ELR (cell line): ENCODE measurements at places on chromosomes 13 and 19.

GRCh38 chr19:11046605-11047354, 42.5 kb upstream of the LDLR start:
- DNase-seq = no peak

DNA sequence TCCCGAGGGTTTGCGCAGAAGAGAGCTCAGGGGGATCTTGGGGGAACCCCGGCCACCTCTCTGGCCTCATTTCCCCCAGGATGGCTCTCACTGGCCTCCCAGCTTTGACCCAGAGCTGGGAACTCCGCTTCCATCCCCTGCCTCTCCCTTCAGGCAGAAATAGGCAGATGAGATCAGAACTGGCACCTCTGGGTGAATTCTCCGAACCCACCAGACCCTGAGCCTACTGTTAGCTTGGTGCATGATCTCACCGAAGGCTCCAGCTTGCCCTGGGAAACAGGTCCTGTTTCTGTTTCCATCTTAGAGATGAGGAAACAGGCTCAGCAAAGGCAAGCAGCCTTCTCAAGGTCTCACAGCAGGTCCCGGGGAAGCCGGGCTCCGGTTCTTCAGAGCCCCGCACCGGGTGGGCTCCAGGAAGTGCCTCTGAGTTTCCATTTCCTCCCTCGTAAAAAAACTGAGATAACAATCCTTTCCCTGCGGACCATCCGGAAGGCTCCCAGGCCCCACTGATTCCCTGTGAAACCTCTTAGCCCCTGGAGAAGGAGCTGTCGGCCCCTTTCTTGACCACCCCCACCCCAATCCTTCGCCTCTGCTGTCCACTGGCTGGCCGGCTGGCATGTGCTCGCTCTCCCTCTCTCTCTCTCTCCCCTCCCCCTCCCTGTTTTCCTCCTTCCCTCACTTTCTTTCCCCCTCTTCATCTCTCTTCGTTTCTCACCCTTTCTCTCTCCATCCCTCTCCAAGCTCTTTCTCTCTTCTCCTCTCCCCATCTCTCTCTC, 2.1 kb downstream of the NECTIN2 start:
- peak; percentile 60 for DNase-seq

DNA sequence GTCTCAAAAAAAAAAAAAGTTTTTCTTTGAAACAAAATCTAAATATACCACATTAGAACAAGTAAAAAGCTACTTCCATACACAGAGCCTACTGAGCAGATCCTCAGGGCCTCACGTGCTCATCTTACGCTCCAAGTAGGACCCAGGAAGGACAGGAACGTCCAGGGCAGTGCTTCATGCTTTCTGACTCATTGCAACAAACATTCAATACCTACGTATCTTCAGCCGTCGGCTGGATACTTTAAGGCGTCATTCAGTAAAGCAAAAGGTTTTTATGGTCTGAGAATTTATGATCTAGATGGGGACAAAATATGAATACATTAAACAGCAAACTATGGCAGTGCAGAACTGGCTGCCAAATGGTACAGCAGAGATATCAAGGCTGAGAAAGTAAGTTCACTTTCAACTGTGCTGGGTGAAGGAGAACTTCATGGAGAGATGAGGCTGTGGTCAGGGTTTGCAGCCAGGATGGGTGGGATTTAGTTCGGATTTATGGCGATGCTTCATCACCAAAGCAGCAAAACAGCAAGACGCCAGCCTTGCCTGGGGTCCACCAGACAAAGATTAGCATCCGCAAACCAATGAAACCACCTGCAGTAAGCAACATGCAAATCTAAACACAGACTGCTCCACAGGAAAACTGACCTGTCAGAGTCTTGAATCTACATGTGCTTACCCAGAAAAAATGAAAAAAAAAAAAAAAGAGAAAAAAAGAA, 20.5 kb downstream of the CARS2 start:
- peak; percentile 93 for DNase-seq

DNA sequence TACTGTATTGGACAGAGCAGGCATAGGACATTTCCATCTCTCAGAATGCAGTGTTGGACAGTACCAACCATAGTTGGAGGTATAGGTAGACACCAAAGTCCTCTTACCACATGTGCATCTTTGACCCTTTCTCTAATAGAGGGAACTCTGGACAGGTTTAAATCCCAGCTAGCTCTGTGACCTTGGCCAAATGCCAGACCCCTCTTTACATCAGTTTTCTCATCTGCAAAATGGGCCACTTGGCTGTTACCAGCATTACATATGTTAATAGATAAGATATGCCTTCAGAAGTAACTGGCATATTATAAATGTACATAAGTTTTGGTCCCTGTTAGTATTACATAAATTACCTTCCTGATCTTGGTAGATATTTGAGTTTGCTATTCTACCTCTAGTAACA, 54.3 kb downstream of the CDK8 start:
- no peak for DNase-seq

DNA sequence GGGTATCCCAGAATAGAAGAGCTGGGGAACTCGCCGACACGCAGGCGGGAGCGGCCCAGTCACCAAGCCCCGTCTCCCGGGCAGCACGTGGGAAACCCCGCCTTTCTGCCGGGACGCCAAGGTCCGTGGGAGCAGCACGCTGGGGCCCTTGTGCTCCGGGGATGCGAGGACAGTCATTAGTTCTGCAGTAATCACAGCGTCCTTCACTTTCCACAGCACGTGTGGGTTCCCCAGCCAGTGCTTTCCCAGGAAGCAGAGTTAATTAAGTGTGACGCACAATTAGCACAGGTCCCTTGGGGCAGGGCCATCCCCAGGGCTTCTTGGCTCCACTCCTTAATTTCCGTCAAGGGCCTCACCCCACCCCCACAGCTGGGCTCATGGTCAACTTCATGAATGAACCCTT, 64.3 kb upstream of the C13orf46 start:
- DNase-seq = no peak

GRCh38 chr13:26030331-26030730, 21.5 kb downstream of the SHISA2 start:
- no peak for DNase-seq

DNA sequence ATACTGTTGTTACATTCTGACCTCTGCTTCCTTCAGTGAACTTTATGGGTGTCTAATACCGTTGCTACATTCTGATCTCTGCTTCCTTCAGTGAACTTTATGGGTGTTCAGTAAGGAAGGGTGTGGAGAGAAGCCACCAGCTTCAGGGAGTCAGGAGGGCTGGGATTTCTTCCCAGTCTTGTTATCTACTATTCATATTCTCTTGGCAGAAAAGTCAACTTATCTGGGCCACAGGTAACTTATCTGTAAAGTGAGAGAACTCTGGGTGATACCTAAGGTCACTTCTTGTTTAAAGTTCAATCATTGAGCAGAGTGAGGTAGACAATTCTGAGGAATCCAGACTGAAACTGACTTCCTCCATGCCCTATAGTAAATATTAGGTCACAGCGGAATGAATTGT, 71.2 kb upstream of the STK24 start:
- DNase-seq = no peak

GRCh38 chr13:74280795-74281490, 146.7 kb upstream of the KLF12 start:
- DNase-seq = no peak

DNA sequence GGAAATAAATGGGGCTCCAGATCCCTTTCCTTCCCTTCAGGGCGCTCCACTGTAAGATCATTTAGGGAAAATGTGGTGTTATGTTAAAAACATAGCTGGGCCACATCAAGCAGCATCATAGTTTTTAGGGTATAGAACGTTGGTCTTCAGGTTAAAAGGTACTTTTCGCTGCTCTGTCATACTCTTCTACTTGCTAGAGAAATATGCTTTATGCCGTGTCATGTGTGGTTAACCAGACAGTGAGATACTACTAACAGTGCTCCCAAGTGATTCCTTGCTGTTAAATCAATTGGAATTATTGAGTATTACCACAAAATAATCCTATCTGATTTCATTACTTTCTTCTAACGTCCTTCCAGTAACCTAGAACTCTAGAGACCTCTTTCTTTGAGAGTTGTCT, 1.1 kb upstream of the NDFIP2 start:
- no peak for DNase-seq

DNA sequence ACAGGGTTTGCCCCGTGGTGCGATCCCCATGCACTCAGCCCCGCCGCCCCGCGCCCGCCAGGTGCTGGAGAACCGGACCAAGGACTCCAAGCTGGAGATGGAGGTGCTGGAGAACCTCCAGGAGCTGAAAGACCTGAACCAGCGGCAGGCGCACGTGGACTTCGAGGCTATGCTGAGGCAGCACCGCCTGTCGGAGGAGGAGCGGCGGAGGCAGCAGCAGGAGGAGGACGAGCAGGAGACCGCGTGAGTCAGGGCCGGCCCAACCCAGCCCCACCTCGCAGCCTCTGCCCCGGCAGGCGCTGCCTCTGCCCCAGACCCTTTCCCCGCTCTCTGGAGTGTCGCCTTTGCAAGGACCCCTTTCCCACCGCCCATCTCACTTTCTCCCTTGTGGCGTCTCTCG, 11.3 kb downstream of the YJU2 start:
- no peak for DNase-seq

- no peak for DNase-seq
Observed at GRCh38 chr13:113736258-113736731, 22.7 kb upstream of the TMEM255B start.

DNA sequence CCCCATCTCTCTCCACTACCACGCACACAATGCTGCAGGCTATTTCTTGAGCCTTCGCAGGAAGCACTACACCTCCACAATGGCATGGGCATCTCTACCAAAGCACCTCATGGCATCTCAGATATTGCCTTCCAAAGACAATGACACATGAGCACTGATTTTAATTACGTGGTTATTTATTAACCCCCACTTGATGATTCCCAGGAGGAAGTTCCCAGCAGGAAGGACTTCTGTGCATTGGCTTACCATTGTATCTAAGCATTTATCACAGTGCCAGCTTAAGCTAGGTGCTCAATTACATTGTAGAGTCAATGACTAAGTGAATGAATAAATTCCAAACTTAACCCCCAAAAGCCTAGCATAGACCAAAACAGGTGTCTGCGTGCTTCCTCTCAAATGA, 101.4 kb downstream of the ABCC4 start:
- no peak for DNase-seq

DNA sequence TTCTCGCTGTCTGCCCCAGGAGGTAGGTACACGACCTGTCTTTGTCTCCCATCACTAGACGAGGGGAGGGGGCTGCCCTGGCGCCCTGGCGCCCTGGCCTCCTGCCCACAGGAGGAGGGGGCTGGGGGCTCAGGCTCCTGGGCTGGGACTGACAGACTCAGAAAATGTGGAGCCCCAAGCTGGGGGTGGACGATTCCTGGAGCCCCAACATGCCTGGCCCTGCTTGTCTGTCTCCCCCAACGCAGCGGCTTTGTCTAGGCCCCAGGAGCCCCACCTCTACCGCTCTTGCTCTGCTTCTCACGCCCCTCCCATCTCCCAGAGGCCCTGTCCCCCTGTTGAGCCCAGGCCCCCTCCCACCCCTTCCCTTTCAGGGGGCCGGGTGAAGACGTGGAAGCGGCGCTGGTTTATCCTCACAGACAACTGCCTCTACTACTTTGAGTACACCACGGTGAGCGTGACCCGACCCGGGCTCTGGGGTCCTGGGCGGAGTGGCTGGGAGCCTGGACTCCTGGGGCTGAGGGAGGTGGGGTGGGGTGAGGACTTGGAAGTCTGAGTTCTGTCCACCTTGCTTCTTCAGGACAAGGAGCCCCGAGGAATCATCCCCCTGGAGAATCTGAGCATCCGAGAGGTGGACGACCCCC, 8.6 kb downstream of the CYTH2 start:
- no peak for DNase-seq

- DNase-seq = peak; percentile 28
Observed at GRCh38 chr13:95485045-95485517, 67.4 kb upstream of the CLDN10 start.

DNA sequence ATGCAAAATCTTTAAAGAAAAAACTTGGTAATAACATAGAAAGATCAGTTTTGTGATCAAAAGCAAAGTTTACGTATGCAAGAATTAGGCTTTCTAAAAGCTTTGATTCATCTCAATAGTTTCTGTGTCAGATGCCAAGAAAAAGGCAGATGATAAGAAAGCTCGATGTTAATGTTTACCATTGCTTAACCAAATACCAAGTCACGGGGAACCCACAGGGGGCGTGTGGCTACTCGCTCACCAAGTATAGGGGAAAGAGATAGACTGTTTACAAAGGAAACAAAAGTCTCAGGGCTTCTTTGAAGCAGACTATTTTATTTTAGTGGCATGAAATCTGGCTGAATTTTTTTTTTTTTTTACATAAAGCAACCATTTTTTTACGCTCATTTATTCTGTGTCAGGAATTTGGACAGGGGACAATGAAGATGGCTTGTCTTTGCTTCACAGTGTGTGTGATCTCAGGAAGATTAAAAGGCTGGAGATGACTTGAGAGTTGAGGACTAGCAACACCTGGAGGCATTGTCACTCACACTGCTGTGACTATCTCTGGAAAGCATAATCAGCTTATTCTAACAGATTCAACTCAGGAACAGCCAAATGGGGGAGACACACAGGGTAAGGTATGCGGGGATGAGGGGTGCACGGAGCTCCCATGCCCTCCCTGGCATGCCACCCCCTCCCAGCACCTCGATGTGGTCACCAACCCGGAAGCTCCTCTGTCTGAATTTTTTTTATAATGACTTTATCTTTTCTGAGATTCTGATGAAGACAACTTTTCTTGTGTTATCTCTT, 24.9 kb downstream of the RCBTB1 start:
- DNase-seq = no peak

DNA sequence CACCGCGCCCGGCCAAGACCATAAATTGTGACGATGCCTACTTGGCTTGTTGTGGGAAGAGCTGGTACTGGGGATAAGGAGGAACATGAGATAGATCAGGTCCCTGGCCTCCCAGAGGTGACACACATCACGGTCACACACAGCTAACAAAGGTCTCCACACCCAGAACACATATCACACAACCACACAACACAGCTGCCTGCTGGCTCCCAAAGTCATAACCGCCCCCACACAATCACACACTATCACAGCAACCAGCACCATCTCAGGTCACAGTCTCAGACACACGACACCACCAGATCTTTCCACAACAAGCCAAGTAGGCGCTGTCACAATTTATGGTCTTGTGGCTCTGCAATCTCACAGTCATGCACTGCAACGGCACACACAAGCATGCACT, 5.7 kb downstream of the COL5A3 start:
- no peak for DNase-seq

- no peak for DNase-seq
Observed at GRCh38 chr13:36921631-36922301, 1.7 kb upstream of the SMAD9 start.

DNA sequence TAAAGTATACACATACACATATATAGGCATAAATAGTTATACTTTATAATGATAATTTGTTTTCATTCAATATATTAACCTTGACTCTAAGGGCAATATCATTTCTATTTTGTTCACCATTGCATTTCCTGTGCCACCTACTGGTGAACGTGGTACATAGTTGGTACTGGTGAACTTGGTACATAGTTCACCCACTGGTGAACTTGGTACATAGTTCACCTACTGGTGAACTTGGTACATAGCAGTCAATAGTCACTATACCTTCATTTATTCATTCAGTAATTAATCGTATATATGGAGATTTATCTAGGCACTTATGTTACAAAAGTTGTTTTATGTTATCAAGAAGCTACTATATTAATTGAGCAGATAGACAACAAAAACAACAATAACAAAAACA, 172.6 kb upstream of the ATXN8OS start:
- peak; percentile 31 for DNase-seq
